Nephron progenitor cell (in vitro differentiated cells): ENCODE measurements at places on chromosomes 2 and 18.

- DNase-seq = no peak
Observed at GRCh38 chr2:75523313-75524275, 37.1 kb downstream of the EVA1A start.

DNA sequence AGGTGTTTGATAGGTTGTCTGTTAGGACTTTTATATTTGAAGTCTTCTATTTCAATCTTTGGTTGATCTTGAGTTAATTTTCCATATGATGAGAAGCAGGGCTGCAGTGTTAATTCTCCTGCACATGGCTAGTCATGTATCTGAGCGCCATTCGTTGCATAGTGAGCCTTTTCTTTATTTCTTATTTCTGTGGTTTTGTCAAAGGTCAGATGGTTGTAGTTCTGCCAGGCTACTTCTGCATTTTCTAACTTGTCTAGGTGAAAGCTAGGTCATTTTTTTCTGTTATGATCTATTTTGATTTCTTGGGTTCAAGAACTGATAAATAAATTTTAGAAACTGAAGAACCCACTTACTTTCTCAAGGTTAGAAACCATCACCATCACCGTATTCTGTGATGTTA lies 56.7 kb downstream of the CCDC74A start:
- DNase-seq = no peak

GRCh38 chr18:31657823-31658669 lies 26.3 kb downstream of the B4GALT6 start:
- no peak for DNase-seq

GRCh38 chr2:166464187-166464586 lies 29.9 kb downstream of the SCN7A start:
- DNase-seq = no peak

GRCh38 chr2:181178130-181178529 lies 197.7 kb downstream of the UBE2E3 start:
- DNase-seq = no peak
